ENCODE measurements at places on chromosomes 4 and X.

GRCh38 chr4:183182873-183183725 lies 84.0 kb downstream of the WWC2 start:
- no peak for DNase-seq

DNA sequence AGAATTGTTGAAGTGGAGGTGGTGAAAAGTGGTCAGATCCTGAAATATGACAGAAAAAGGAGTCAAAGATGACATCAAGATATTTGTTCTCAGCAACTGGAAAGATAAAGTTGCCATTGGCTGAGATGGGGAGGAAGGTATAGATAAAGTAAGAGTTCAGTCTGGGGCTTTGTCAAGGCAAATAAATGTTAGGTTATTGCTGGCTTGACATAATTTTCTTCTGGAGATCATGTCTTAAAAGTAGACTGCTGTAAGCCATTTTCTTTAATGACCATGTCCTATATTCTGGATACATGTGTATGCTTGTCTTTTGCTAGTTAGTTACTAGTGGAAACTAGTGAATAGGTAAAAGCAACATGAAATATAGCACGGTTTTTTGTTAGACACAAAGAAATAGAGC lies 5.6 kb downstream of the USP53 start:
- no peak for DNase-seq

- DNase-seq = no peak
Measured at GRCh38 chr4:159444678-159445077, 341.8 kb downstream of the RAPGEF2 start.

DNA sequence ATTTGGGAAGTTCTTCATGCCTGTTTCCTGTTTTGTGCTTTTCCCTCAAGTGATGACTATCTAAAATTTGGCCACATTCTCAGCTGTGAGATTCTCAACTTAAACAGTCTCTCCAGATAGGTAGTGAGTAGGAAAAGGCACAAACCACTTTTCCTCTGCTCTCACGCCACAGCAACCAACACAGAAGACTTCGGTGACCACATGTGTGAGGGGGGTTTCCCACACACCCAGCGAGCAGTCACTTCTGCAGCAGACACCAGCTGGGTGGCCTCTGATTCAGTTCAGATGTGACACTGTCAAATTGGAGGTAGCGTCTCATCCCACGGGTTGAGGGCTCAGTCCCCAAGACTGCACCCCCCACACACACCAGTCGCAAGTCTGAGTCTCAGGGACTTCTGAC lies 25.1 kb upstream of the CLDN34 start:
- no peak for DNase-seq

DNA sequence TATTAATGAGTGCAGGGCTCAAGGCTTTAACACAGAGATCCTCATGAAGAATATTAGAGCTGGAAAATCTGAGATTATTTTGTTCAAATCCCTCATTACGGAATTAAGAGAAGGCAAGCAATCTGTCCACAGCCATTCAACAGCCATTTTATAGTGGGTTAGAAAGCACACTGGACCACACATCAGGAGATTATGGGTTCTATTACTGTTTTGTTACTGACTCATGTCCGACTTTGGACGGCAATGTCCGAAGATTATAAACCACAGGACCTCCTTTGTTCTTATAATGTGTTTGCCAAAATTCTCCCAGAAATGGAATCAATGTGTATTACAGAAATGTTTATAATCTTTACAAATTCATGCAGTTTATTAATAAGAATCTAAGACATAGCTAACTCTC lies 8.1 kb downstream of the LAMTOR3 start:
- DNase-seq = no peak

GRCh38 chr4:187477224-187477623 lies 518.3 kb upstream of the ZFP42 start:
- DNase-seq = no peak

GRCh38 chrX:9055354-9055753 lies 21.4 kb upstream of the FAM9B start:
- DNase-seq = no peak

GRCh38 chr4:105895583-105896460 lies 551 bp downstream of the NPNT start:
- DNase-seq = peak; percentile 11

DNA sequence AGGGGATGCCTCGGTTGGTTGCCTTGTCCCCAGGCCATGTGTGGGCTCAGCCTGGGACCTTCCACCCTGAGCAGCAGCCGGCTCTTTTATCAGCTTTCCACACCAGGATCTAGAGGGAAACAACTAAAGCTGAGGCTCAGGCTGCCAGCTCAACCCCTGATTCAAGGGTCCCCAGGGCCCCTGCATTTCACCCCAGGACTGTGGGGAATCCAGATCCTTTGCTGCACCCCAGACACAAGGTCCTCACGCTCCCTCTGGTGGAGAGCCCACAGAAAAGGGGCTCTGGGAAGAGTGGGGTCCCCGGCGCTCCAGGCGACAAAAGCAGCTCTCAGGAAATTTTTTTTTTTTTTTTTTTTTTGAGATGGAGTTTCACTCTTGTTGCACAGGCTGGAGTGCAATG lies 64.3 kb downstream of the ZFYVE28 start:
- DNase-seq = no peak

DNA sequence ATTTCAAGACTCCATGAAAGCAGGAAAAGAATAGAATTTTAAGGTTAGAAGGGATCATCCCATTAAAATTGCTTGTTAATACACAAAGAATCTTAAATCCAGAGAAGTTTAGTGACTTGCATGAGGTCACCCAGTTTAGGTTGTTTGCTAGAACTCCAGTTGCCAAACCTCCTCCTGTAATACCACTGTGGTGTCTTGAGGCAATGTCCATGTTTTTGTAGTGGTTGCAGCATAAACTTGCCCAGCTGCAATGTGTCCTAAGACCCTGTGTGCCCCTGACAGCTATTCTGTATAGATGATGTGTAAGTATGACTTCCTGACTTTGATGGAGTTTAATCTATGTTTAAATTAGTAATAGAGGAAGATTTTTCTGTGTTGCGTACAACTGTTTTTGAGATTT lies 6.3 kb downstream of the SFRP2 start:
- DNase-seq = no peak

DNA sequence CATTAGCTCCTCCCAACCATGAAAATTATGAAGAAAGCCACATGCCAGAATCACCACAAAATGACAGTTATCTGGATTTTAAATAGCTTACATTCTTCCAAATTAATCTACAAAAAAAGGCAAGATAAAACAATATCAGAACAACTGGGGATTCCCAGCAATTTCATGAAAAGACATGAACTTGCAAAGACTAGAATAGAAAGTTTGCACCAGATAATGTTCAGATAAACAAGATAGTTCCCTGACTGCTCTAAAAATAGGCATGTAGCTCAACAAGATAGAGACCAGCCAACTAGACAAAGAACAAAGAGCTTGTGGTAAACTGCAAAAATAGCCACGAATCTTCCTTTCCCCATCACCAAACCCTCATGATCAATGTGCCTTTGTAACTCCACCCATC lies 30.3 kb upstream of the DDX53 start:
- DNase-seq = no peak

DNA sequence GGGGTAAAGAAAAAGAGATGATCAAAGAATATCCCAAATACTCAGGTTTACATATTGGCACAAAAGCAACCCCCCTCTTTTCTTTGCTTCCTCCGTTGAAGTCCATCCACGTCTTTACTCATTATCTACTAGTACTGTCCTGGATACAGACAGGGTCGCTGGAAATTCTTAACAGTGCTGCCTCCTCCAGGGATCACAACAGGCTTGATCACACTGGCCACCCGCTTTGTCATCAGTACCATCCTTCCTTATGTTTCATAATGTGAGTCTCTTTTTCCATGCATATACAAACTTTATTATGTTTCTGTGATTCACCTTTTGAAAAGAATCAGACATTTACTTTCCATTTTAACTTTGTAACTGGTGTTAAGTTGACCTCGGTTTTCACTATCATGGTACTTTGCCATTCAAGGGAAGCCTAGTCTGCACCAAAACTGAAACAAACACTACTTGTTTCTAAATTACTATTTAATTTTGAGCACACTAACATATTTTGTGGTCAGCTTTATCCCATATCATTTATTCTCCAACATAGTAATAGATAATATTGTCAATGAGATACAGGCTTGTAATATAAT lies 387.5 kb upstream of the PPP1R2C start:
- DNase-seq = no peak

- DNase-seq = no peak
Measured at GRCh38 chr4:151226004-151226932, 50.7 kb upstream of the PRSS48 start.

DNA sequence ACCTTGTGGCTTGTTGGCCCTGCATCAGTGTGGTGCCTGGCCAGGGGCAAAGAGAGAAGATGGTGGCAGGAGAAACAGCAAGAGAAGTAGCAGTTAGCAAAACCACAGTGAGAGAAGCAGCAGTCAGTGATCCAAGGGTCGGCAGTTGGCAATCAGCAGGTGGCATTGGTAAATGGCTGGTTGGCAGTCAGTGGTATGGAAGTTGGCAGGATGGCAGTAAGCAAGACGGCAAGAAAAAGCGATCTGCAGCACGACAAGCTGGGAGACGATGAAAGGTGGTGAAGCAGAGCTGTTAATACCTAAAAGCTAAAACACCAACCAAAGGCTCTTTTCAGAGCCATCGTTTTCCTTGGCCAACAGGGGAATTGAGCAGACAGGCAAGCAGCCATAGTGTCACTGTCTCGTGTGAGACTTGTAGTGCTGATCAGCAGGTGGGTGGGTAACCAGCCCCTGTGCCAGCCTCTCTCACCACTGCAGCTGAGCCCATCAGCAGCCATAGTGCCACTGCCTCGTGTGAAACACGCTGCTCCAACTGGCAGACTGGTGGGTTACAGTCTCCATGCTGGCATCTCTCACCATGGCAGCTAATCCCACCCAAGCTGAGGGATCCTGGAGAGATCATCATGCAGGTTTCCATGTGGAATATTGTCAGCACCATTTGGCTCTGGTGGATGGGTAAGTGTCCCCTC lies 2078.4 kb downstream of the PCDH7 start:
- no peak for DNase-seq

- no peak for DNase-seq
Measured at GRCh38 chr4:87543835-87544461, 14.8 kb upstream of the SPARCL1 start.

- no peak for DNase-seq
Measured at GRCh38 chrX:42176789-42177188, 253.4 kb upstream of the CASK start.

DNA sequence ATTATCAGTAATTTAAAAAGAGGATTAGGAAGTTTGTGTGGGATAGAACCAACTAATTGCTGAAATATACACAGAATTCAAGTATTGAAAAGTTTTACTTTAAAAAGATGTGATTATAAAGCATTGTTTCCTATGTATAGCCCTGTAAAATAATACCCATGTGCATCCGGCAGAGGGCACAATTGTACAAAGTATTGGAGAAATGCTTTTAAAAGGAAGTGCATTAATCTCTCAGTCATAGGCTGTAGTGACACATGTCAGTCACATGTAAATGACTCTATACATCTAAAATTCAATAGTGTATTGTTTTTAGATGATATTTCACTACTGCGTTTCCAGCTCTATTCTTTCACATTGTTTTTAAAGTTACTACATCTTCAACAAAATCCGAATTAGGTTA lies 9.7 kb upstream of the GEMIN8 start:
- DNase-seq = no peak

DNA sequence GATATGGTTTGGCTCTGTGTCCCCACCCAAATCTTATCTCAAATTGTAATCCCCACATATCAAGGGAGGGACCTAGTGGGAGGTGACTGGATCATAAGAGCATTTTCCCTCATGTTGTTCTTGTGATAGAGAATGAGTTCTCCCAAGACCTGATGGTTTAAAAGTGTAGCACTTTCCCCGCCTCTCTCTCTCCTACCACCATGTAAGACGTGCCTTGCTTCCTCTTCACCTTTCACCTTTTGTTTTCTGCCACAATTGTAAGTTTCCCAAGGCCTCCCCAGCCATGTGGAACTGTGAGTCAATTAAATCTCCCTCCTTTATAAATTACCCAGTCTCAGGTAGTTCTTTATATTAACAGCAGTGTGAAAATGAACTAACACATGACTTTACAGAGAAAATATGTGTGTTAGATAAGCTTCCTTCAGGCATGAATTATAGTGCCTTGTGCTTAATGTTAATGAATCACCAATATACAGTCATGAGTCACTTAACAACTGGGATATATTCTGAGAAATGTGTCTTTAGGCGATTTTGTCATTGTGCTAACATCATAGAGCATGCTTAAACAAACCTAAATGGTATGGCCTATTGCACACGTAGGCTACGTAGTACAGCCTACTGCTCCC lies 37.9 kb downstream of the PDGFC start:
- no peak for DNase-seq

DNA sequence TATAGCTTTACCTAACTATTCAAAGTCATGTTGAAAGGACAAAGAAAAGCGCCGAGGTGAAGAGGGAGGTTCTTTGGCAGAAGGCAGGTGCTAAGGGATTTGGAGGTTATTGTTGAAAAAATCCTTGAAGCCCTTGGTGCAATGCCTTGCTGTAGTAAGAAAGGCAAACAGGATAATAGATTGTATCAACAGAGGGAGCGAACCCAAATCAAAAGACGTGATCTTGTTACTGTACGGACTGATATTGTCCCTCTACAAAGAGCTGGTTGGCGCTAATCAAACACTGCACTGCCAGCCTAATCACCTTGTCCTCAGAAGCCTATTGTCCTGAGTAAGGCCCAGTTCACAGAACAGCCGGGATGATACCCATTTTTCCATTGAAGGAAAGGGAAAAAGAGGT lies 182.9 kb downstream of the ZIC3 start:
- no peak for DNase-seq

DNA sequence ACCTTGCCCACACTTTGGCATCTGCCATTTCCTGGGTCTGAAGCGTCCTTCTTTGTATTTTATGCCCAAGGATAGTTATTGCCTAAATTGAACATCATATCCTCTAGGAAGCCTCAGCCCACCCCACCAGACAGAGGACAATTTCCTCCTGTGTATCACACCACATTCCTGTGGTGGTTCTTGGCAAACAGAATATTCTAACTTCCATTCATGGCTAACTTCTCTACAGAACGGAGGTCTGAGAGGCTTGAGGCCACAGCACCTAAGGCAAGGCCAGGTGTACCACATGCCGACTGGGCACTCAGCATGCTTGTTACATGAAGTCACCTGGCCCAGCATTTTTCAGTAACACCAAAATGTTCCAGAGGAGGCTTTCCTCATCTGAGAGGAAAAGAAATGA lies 42.4 kb downstream of the CD99L2 start:
- DNase-seq = no peak

Data from HuH-7.5 (cell line).